ENCODE measurements at places on chromosomes 2 and 18. TPM values are rescaled to one million over a fixed set of nuclear protein-coding genes. Genes with fewer than 3 reads are reported as not detected.

Gene PCBP1
- total RNA-seq, result 57.1 TPM

Gene POTEJ
- total RNA-seq, result 0.10 TPM

Gene TTR
- not detected for total RNA-seq

Gene CLEC4F
- total RNA-seq, result not detected

Gene GREB1
- 36.6 TPM for total RNA-seq

Gene LHCGR
- total RNA-seq, result 0.79 TPM

Gene FEV
- not detected for total RNA-seq

Gene DIPK1C
- 16.2 TPM for total RNA-seq

DNA sequence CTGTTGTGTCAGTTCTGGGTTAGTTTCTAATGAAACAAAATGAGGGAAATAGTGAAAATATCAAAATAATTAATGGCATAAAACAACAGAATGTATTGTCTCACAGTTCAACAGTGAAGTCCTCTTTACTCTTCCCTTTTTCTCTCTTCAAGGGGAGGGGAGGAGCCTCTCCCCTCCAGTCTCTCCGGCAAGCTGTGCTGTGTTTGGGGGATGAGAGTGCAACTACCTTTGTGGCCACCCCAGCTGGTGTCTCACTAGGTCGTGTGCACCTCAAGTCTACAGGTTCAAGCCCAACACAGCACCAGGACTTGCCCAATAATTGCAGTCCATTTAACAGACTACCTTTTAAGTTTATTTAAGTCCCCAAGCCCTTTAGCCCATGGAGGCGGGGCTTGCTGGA is 271.7 kb upstream of the DOK6 start:
- no peak for DNase-seq
- H3K4me3 ChIP-seq, result no peak overlapping the region
- H3K27me3 ChIP-seq, result no peaks in the 10 kb centered on the region
- H3K27ac ChIP-seq, result no peak overlapping the region
- no peaks in the 10 kb centered on the region for H3K4me1 ChIP-seq
- H3K36me3 ChIP-seq, result no peaks in the 10 kb centered on the region

DNA sequence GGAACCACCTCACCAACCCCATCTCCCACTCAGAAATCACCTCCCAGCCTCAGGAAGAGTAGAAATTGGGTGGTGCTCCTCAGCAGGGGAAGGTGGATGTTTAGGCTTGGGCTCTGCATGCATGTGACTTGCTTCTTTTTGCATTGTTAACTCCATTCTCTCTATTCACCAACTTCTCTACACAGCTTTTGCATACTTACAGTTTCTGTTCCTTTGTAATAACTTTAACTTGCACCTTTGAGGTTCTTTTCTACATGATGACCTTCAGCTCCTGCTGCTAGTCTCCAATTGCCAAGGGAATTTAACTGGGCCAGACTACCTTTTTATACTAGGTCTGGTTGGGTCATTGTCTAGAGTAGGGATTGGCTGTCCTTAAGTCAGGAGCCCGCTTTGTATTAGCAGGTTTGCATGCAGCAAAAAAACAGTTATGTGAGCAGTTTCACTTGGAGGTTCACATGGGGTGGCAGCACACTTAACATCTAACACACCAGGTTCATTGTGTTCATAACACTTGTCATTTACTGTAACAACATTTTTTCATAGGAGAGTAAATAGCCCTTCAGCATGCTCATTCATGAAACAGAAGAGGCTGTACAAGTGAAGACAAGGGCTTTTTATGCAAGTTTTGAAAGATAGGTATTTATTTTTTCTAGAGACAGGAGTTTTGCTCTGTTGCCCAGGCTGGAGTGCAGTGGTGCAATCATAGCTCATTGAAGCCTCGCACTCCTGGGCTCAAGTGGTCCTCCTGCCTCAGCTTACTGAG is 12.0 kb downstream of the MRPL35 start:
- H3K4me1 ChIP-seq, result no peaks in the 10 kb centered on the region
- DNase-seq, result no peak
- H3K27me3 ChIP-seq, result no peaks in the 10 kb centered on the region
- no peak overlapping the region for H3K27ac ChIP-seq
- H3K36me3 ChIP-seq, result peaks cover 33% of the 10 kb centered on the region

- H3K27ac ChIP-seq, result no peak overlapping the region
- H3K27me3 ChIP-seq, result no peaks in the 10 kb centered on the region
- H3K36me3 ChIP-seq, result no peaks in the 10 kb centered on the region
- no peak overlapping the region for H3K4me3 ChIP-seq
- H3K4me1 ChIP-seq, result peaks cover 10% of the 10 kb centered on the region
These were observed 33.4 kb upstream of the LPIN2 start for GRCh38 chr18:3046216-3046808.

DNA sequence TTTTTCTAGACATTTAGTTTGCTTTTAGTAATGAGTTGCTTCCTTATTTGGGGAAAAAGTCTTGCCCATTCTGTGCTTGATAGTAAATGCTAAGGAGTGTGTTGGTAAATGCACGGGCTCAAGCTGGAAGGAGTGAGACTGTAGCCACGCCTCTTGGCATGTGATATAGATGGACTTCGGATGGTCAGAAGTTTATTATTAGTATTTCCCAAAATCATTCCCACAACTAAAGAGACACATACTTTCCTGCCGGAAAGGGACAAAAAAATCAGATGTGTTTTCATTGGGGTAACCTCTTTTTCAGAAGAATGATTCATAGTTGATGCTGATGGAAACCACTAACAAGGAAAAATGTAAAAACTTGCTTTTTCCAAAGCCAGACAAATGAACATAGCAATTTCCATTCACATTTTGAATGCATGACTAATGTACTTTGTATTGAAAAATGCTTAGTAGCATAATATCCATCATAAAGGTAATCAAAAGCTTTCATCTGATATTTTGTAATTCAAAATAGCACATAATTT is 133.2 kb downstream of the ZNF532 start:
- H3K27ac ChIP-seq, result no peak overlapping the region
- peaks cover 11% of the 10 kb centered on the region for H3K4me1 ChIP-seq
- H3K4me3 ChIP-seq, result no peak overlapping the region
- DNase-seq, result no peak
- no peaks in the 10 kb centered on the region for H3K36me3 ChIP-seq
- H3K27me3 ChIP-seq, result no peaks in the 10 kb centered on the region

GRCh38 chr2:191218292-191218898 is 26.8 kb upstream of the MYO1B start:
- peak; percentile 24 for DNase-seq
- no peak overlapping the region for H3K27ac ChIP-seq
- H3K4me1 ChIP-seq, result no peaks in the 10 kb centered on the region
- H3K4me3 ChIP-seq, result no peak overlapping the region
- H3K27me3 ChIP-seq, result no peaks in the 10 kb centered on the region

- no peaks in the 10 kb centered on the region for H3K27me3 ChIP-seq
- H3K4me3 ChIP-seq, result no peak overlapping the region
- H3K4me1 ChIP-seq, result no peaks in the 10 kb centered on the region
- no peak for DNase-seq
- H3K36me3 ChIP-seq, result no peaks in the 10 kb centered on the region
These were observed 423.9 kb downstream of the CMPK2 start for GRCh38 chr2:6441800-6442199.

DNA sequence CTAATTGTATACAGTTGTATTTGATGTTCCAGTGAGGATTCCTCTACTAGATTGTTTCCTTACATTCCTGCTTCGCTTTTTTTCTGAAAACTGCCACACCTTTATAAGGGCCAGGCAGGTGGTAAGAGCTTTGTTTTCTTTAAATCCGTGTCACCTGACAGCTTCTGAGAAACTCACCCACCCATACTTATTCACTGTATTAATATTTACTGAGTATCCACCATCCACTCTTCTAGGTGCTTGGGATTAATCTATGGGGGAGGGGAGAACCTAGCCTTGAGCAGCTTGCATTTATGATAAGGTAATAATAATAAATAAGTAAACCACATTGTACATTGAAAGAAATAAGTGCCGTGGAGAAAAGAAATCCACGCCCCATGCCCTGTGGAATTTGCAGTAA is 174.7 kb upstream of the AGAP1 start:
- no peaks in the 10 kb centered on the region for H3K36me3 ChIP-seq
- no peak for DNase-seq
- H3K4me3 ChIP-seq, result no peak overlapping the region
- no peak overlapping the region for H3K27ac ChIP-seq

- no peaks in the 10 kb centered on the region for H3K36me3 ChIP-seq
- H3K27me3 ChIP-seq, result no peaks in the 10 kb centered on the region
- no peak overlapping the region for H3K4me3 ChIP-seq
- peak; percentile 11 for DNase-seq
These were observed 264.7 kb downstream of the CYP26B1 start for GRCh38 chr2:71882949-71883472.

- no peaks in the 10 kb centered on the region for H3K36me3 ChIP-seq
- no peak for DNase-seq
- no peak overlapping the region for H3K4me3 ChIP-seq
- peaks cover 35% of the 10 kb centered on the region for H3K4me1 ChIP-seq
- peaks cover 2% of the 10 kb centered on the region for H3K27me3 ChIP-seq
These were observed 3.1 kb upstream of the INPP5D start for GRCh38 chr2:233056961-233057605.

GRCh38 chr2:126700677-126701076 is 44.7 kb downstream of the GYPC start:
- H3K27ac ChIP-seq, result no peak overlapping the region
- H3K27me3 ChIP-seq, result no peaks in the 10 kb centered on the region
- H3K4me1 ChIP-seq, result peaks cover 3% of the 10 kb centered on the region
- H3K36me3 ChIP-seq, result no peaks in the 10 kb centered on the region
- H3K4me3 ChIP-seq, result no peak overlapping the region

- no peaks in the 10 kb centered on the region for H3K27me3 ChIP-seq
- DNase-seq, result no peak
- H3K27ac ChIP-seq, result no peak overlapping the region
- H3K4me1 ChIP-seq, result no peaks in the 10 kb centered on the region
- no peaks in the 10 kb centered on the region for H3K36me3 ChIP-seq
These were observed 733.3 kb upstream of the FANCL start for GRCh38 chr2:58974426-58974825.

GRCh38 chr18:28863396-28863795 is 686.5 kb upstream of the CDH2 start:
- H3K4me1 ChIP-seq, result no peaks in the 10 kb centered on the region
- DNase-seq, result no peak
- H3K27me3 ChIP-seq, result no peaks in the 10 kb centered on the region
- H3K4me3 ChIP-seq, result no peak overlapping the region

DNA sequence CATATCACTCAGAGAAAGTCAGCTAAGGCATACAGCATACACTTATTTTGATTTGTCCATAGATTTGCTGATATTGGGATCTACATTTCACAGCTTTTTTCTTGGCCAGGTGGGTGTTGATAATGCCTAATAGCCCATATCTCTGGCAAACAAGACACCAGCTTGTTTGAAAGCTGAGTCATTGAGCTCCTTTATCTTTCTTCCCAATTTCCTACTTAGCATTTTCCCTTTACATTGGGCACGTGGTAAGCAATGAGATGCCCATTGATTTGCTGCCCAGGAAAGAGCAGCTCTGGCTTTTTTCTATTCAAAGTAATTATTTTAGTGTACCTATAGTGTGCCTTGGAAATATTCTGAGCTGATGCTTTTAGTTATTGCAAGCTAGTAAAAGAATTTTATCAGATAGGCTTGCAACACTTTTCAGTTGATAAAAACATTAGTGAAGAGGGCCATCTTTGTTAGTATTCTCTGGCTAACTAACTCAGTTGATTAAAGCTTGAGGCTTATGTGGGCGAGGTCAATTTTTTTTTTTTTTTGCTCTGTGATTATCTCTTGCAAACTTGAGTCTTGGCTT is 79.6 kb downstream of the OSBPL6 start:
- no peak overlapping the region for H3K27ac ChIP-seq
- no peak overlapping the region for H3K4me3 ChIP-seq
- H3K4me1 ChIP-seq, result no peaks in the 10 kb centered on the region
- DNase-seq, result no peak
- H3K36me3 ChIP-seq, result no peaks in the 10 kb centered on the region

GRCh38 chr18:22485808-22486244 is 68.1 kb upstream of the CTAGE1 start:
- H3K27ac ChIP-seq, result no peak overlapping the region
- no peaks in the 10 kb centered on the region for H3K27me3 ChIP-seq
- H3K4me3 ChIP-seq, result no peak overlapping the region
- no peaks in the 10 kb centered on the region for H3K36me3 ChIP-seq
- no peaks in the 10 kb centered on the region for H3K4me1 ChIP-seq

GRCh38 chr2:101386599-101387150 is 628 bp downstream of the CREG2 start:
- peak overlapping the region; percentile 33 for H3K4me3 ChIP-seq
- H3K4me1 ChIP-seq, result peaks cover 12% of the 10 kb centered on the region
- no peak overlapping the region for H3K27ac ChIP-seq
- no peaks in the 10 kb centered on the region for H3K36me3 ChIP-seq
- H3K27me3 ChIP-seq, result peaks cover 36% of the 10 kb centered on the region

- no peak overlapping the region for H3K27ac ChIP-seq
- H3K4me3 ChIP-seq, result no peak overlapping the region
- H3K27me3 ChIP-seq, result no peaks in the 10 kb centered on the region
These were observed 13.8 kb downstream of the DNAJC10 start for GRCh38 chr2:182729710-182730339.

GRCh38 chr2:197037863-197038398 is 111.4 kb upstream of the PGAP1 start:
- no peak overlapping the region for H3K27ac ChIP-seq
- no peak overlapping the region for H3K4me3 ChIP-seq
- DNase-seq, result no peak
- no peaks in the 10 kb centered on the region for H3K36me3 ChIP-seq
- no peaks in the 10 kb centered on the region for H3K4me1 ChIP-seq

DNA sequence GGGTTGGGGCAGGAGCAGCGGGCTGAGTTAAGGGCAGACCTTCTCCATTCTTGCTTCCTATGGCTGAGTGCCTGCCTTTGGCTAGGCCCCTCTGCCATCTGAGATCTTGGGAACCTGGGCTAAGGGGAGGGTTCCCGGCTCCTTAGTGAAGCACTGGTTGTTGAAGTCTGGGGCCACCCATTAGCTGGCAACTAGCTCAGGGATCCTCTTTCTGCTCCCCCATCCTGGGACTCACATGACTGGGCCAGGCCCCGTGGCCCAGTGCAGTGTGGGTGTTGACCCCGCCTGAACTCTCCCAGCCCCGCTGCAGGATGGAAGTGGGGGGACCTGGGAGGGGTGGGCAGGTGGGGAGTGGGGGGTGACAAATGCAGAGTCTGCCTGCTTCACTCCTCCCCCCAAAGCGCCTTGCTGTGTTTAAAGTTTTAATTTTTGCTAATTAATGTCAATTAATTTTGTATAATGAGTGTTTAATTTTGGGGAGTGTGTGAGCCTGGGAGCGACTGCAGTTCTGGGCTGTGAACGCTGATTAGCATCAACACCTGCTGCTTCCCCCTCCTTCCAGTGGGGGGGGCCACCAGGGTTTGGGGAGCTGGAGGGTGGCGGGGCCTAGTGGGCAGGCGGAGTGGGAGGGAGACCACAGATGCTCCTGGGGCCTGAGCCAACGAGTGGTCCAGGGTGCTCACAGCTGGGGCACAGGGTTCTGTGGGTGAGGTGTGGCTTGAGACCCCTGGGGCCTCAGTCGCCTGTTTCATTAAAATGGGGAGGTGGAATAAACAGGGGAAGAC is 55.2 kb downstream of the EMX1 start:
- no peak overlapping the region for H3K4me3 ChIP-seq
- H3K27ac ChIP-seq, result no peak overlapping the region
- H3K27me3 ChIP-seq, result no peaks in the 10 kb centered on the region

DNA sequence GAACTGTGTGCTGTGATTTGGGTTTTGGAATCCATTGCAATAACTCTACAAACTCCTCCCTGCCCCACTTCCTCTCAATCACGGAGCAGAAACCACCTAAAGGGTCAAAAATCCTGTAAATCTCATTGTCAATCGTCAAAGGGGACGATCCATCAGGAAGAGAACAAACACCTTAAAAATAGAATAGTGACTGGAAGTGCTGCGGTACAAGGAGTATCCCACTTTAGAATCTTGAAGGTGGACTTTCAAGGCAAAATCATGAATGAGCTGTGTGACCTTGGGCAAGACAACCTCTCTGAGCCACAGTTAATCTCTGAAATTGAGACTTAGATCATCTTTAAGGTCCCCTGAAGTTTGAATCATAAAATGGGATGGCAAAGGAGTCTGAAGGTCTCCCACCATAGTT is 5.9 kb downstream of the PMAIP1 start:
- DNase-seq, result no peak
- H3K36me3 ChIP-seq, result no peaks in the 10 kb centered on the region
- H3K4me1 ChIP-seq, result peaks cover 2% of the 10 kb centered on the region
- H3K27ac ChIP-seq, result no peak overlapping the region
- H3K4me3 ChIP-seq, result no peak overlapping the region

All from spinal cord (tissue), 10 donors.